ENCODE measurements at places on chromosomes 2 and 18. TPM values are rescaled to one million over a fixed set of nuclear protein-coding genes. Genes with fewer than 3 reads are reported as not detected.

The RNF125 gene
- 8.1 TPM for total RNA-seq

- DNase-seq: no peak
- no peaks in the 10 kb centered on the region for H3K27me3 ChIP-seq
- H3K4me3 ChIP-seq: no peak overlapping the region
- no peaks in the 10 kb centered on the region for H3K4me1 ChIP-seq
- H3K27ac ChIP-seq: no peak overlapping the region
- H3K36me3 ChIP-seq: peaks cover 51% of the 10 kb centered on the region
These were observed 11.6 kb downstream of the TMX3 start for GRCh38 chr18:68703326-68703725.

DNA sequence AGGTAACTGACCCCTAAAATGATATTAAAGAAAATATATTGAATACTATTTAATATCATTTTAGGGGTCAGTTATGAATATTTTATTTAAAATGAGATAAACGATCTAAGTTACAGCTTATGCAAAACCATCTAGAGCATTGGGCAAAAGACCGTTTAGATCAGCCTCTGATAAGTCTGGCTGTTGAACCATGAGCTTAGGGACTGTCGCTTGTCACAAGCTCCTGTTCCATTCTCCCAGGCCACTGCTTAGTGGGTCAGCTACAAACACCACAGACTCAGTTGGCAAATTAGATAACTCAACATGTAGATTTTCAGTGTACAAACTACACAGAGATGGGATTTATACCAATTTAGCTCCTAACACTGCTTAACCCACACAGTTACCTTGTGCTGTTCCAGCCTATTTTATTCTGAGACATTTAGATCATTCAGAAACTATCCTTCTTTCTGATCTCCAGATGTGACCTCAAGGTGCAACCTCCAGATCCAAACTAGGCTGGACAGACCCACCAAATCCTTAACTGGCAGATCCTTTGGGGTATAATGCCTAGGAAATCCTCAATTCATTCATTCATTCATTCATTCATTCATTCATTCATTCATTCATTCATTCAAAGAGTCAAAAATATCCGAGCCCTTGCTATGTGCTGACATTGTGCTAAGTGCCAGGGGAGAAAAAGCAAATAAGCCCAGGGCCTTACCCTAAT is 82.8 kb downstream of the HRH4 start:
- H3K4me3 ChIP-seq: no peak overlapping the region
- no peaks in the 10 kb centered on the region for H3K4me1 ChIP-seq
- DNase-seq: no peak
- no peaks in the 10 kb centered on the region for H3K36me3 ChIP-seq
- H3K27me3 ChIP-seq: no peaks in the 10 kb centered on the region
- no peak overlapping the region for H3K27ac ChIP-seq

DNA sequence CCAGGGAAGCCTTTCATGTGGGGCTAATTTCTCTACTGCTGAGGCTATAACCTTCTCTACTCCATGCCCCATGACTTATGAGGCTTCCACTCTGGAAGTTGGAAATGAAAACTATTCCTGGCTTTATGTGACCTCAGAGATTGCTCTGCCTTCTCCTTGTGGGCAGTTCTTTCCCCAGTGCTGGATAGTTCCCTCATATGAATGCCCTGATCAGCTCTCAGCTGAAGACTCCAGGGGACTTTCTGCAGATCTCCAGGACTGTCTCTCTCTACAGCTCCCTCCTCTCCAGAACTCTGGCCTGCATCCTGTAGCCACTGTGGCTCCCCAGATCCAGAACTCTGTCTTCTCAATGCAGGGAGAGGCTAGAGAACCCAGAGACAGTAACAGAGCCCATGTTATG is 235.1 kb downstream of the SEPTIN10 start:
- H3K27me3 ChIP-seq: no peaks in the 10 kb centered on the region
- H3K4me1 ChIP-seq: peaks cover 25% of the 10 kb centered on the region
- no peak overlapping the region for H3K4me3 ChIP-seq

DNA sequence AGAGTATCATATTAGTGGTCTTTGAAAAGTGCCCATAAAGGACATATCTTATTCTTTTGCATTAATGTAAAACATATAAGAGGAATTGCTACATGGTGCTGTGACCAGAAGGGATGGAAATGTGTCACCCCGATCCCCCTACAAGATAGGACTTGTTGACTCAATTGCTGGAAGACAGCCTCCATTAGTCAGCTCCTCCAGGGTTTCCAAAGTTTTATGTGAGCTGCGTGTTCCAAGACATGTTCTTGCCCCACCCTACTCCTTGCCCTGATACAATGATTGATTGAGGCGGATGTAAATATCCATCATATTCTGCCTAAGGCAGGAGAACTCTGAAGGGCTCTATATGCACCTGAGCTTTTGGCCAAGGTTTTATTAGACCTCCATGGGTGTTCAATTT is 541.0 kb upstream of the ZEB2 start:
- H3K36me3 ChIP-seq: no peaks in the 10 kb centered on the region
- H3K27ac ChIP-seq: no peak overlapping the region
- no peak for DNase-seq
- no peak overlapping the region for H3K4me3 ChIP-seq

GRCh38 chr2:142868229-142868762 is 9.2 kb upstream of the KYNU start:
- no peak overlapping the region for H3K4me3 ChIP-seq
- peaks cover 14% of the 10 kb centered on the region for H3K4me1 ChIP-seq
- no peaks in the 10 kb centered on the region for H3K36me3 ChIP-seq
- DNase-seq: peak; percentile 83
- H3K27me3 ChIP-seq: no peaks in the 10 kb centered on the region

GRCh38 chr2:112623913-112624777 is 21.6 kb upstream of the SLC20A1 start:
- H3K27ac ChIP-seq: no peak overlapping the region
- no peak overlapping the region for H3K4me3 ChIP-seq
- no peaks in the 10 kb centered on the region for H3K27me3 ChIP-seq
- H3K4me1 ChIP-seq: peaks cover 21% of the 10 kb centered on the region

DNA sequence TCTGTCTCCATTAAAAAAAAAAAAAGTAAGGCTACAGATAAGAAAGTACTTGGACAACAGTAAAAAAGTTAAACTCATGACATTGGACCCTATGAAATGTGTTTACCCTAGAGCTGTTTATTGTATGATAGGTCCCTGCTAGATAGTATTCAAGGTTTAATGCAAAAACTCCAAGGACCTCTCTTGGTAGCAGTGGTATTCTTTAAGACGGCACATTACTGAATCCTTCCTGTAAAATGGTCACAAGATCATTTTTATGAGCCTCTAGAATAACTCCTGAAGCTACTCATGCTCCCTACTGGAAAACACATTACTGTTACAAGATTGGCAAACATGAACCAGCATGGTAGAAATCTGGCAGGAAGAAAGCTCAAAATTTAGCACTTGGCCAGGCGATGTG is 38.8 kb downstream of the GALM start:
- H3K4me1 ChIP-seq: no peaks in the 10 kb centered on the region
- no peaks in the 10 kb centered on the region for H3K27me3 ChIP-seq
- no peak for DNase-seq

DNA sequence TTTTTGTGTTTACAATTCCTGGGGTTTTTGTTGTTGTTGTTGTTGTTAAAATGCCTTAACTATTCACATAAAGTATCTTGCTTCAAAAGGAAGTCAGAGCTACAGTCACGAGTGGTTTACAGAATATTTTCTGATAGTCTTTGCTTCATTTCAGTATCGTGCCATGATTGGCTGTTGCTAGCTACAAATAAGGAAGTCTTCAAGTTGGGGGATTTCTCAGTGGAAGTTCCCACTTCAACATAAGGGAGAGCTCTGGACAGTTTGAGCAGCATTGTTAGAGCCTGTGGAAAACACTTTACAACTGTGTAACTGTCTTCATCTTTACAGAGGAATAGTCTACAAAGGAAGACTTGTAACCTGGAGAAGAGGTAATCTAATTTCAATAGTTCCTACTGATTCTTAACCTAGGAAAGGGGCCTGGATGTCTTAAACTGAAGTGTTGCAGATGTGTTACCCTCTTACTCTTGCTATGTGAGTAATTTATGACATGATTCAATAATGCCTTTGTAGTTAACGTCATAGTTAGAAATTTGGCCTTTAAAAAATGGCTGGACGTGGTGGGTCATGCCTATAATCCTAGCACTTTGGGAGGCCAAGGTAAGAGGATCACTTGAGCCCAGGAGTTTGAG is 23.4 kb upstream of the TANK start:
- peak overlapping the region; percentile 66 for H3K27ac ChIP-seq
- DNase-seq: no peak
- H3K4me1 ChIP-seq: peaks cover 52% of the 10 kb centered on the region

The SOX11 gene
- 0.03 TPM for total RNA-seq

DNA sequence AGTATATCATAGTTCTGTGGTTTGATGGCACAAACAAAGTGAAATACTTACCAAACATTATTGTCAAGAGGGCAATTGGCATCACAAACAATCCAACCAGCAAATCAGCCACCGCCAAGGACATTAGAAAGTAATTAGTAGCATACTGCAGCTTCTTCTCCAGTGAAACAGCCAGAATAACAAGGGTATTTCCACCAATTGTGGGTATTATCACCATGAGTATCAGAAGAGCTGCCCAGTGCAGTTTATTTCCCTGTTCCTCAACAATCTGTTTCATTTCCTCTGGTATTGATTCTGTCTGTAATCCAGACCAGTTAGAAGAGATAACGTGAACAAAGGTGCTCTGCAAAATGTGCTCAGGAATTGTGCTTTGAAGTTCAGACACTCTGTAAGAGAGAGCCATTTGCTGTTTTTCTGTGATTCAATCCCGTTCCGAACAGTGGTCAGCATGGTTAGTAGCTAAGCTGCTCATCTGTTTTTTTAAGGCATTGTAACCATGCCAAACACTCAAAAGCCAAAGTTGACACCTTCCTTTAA is 1.4 kb downstream of the HTR2B start:
- no peak overlapping the region for H3K27ac ChIP-seq
- DNase-seq: no peak

The CHN1 gene
- total RNA-seq: 16.8 TPM

DNA sequence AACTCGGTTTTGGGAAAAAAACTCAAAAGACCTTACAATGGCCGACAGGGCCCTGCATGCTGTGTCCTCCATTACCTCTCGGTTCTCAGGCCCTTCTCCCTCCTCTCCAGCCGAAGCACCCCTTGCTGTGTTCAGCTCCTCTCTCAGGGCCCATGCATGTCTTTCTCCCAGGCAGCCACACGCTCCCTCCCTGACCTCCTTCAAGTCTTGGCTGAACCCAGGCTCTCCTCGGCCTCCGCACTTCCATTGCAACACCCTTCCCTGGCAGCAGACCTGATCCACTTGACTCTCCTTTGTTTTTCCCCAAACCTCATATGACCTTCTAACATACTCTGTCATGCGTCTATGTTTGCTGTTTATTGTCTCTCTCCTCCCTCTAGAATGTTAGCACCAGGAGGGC is 114.0 kb downstream of the CYP26B1 start:
- no peak overlapping the region for H3K27ac ChIP-seq
- no peaks in the 10 kb centered on the region for H3K4me1 ChIP-seq
- H3K27me3 ChIP-seq: no peaks in the 10 kb centered on the region
- no peaks in the 10 kb centered on the region for H3K36me3 ChIP-seq
- no peak overlapping the region for H3K4me3 ChIP-seq
- no peak for DNase-seq

- no peak overlapping the region for H3K4me3 ChIP-seq
- H3K4me1 ChIP-seq: no peaks in the 10 kb centered on the region
- H3K36me3 ChIP-seq: no peaks in the 10 kb centered on the region
- H3K27ac ChIP-seq: no peak overlapping the region
- H3K27me3 ChIP-seq: no peaks in the 10 kb centered on the region
- no peak for DNase-seq
These were observed 23.3 kb upstream of the ROCK1 start for GRCh38 chr18:21134895-21135294.

The TCF23 gene
- 1.2 TPM for total RNA-seq

The ZNF638 gene
- 115 TPM for total RNA-seq

DNA sequence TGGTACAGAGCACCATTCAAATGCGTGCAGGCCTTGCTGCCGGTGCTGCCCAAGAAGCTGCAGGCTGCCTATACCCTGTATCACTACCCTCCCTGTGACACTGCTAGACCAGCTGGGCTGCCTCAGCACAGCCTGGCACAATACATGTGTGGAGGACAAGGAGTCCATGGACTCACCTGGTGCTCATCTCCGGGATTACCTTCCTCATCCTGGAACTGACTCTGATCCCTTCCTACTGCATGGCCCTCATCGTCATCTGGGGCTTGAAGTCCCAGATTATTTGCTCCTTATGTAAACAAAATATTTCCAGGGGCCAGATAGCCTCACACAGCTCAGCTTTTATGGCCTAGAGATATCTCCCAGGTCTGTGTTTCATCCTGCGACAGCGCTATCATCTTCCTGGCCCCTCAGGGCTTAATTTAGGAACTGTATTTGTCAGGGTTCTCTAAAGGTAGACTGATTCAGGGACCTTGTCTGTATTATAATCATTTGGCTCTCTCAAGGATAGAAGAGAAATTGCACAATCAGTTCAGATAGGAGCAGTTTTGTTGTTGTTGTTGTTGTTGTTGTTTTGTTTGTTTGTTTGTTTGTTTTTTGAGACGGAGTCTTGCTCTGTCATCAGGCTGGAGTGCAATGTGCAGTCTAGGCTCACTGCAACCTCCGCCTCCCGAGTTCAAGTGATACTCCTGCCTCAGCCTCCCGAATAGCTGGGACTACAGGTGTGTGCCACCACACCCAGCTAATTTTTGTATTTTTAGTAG is 42.9 kb downstream of the WDR75 start:
- no peak overlapping the region for H3K27ac ChIP-seq
- H3K36me3 ChIP-seq: no peaks in the 10 kb centered on the region
- no peak for DNase-seq
- H3K4me3 ChIP-seq: no peak overlapping the region
- no peaks in the 10 kb centered on the region for H3K4me1 ChIP-seq
- no peaks in the 10 kb centered on the region for H3K27me3 ChIP-seq

DNA sequence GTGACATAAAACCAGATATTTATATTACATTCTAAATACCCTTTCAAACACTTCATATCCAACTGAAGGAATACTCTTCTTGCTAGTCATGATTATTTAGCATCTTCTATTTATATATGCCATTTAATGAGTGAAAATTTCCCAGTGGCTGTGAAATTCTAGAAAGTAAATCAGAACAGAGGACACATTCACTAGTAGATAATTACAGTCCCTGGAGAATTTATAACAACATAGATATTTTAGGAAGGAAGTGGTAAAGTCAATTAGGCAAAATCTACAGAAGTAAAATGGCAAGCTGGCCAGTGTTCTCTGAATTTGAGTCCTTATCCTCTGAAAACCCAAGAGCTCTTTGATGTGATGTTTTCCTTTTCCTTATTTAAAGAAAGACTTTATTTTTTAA is 121.8 kb downstream of the PMAIP1 start:
- H3K27ac ChIP-seq: no peak overlapping the region
- H3K36me3 ChIP-seq: no peaks in the 10 kb centered on the region
- DNase-seq: no peak
- H3K4me1 ChIP-seq: no peaks in the 10 kb centered on the region
- H3K27me3 ChIP-seq: no peaks in the 10 kb centered on the region
